ENCODE measurements at places on chromosomes 1 and 21. TPM values are rescaled to one million over a fixed set of nuclear protein-coding genes. Genes with fewer than 3 reads are reported as not detected.

The OR2M3 gene
- not detected for total RNA-seq

GRCh38 chr1:213104604-213105003 is 53.6 kb downstream of the RPS6KC1 start:
- DNase-seq, result no peak

GRCh38 chr1:117336088-117336817 is 31.0 kb upstream of the MAN1A2 start:
- no peak for DNase-seq

DNA sequence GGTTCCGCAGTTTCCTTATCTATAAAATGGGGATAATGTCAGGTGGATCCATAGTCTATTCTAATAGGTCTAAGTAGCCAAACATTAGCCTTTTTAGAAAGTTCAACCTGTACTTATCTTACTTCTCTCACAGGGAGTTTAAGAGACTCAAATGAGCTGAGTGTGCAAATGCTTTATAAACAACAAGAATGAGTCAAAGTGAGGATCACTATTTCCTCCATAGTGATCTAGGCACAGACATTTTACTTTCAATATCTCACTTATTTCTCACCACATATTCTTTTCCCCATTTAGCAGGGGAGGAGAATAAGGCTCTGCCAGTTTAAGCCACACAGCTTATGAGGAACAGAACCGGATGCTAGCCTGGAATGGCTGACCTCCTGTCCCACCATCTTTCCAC is 92.1 kb upstream of the LMO4 start:
- no peak for DNase-seq

GRCh38 chr1:186044079-186044685 is 310.0 kb downstream of the HMCN1 start:
- DNase-seq, result no peak

GRCh38 chr21:37700641-37701202 is 215.5 kb downstream of the KCNJ6 start:
- peak; percentile 91 for DNase-seq

DNA sequence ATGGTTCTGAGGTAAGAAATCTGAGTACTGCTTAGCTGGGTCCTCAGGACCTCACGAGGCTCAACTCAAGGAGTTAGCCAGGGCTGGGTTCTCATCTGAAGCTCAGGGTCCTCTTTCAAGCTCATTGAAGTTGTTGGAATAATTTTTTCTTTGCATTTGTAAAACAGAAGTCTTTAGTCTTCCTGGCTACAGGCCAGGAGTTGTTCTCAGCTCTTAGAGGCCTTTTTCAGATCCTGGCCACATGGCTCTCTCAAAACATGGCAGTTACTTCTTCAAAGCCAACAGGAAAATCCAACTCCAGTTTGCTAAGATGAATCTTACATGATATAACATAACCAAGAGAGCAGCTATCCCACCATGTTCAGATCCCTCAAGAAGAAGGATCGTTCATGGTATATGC is 92.3 kb upstream of the CHODL start:
- no peak for DNase-seq

GRCh38 chr1:55589671-55590297 is 374.6 kb upstream of the USP24 start:
- DNase-seq, result no peak

- DNase-seq, result no peak
Observed at GRCh38 chr1:194602184-194602583, 1415.8 kb upstream of the B3GALT2 start.

The FBXO2 gene
- total RNA-seq, result not detected

- no peak for DNase-seq
Observed at GRCh38 chr21:33036430-33037162, 10.9 kb downstream of the OLIG2 start.

DNA sequence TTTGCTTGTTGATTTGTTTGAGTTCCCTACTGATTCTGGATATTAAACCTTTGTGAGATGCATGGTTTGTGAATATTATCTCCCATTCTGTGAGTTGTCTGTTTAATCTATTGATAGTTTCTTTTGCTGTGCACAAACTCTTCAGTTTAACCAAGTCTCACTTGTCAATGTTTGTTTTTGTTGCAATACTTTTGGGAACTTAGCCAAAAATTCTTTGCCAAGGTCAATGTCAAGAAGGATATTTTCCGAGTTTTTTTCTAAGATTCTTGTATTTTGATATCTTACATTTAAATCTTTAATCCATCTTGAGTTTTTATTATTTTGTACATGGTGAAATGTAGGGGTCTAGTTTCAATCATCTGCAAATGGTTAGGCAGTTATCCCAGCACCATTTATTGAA is 1230.7 kb upstream of the NCAM2 start:
- DNase-seq, result no peak

- DNase-seq, result no peak
Observed at GRCh38 chr1:41806472-41807155, 112.1 kb downstream of the HIVEP3 start.

The NBPF3 gene
- total RNA-seq, result 5.3 TPM

DNA sequence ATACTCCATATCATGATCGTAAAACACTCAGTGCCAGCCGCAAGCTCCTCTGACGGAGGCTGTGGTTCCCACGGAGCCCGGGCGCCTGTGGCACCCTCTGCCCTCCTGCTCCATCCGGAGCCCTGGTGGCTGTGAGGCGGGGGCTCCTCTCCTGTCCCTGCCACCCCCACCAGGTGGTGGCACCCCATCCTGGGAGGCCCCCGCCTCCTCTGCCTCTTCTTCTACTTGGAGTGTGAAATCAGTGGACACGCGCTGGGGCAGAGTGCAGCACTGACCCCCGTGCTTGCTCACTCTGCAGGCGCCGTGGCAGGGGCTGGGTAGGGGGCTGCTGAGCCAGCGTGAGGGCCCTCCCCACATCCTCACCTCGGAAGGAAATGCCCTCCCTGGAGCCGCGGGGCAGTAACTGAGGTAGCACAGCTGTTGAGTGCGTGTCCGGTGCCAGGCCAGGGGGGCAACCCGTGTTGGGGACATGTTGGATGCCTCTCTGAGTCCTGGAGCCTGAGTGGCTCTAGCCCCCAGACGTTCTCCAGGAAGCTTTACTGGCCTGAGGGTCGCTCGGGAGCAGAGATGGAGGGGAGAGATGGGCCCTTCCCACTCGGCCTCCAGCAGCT is 58.7 kb upstream of the ABCG1 start:
- no peak for DNase-seq

DNA sequence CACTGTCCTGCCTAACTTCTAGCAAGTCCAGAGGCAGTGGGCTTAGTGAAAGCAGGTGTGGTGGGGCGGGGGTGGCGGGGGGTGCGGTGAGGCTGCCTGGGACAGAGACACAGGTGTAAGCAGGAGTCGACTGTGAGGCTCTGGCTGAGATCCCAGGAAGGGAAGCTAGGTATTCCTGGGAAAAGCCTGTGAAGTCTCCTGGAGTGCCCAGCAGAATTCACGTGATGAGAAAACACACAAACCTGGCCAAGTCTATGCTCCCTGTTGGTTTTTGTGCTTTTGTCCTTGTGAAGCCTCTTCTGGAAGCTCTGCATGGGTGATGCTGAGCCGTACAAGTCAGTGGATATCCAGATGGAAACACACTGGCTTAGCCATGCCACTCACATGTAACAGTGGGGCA is 5.3 kb downstream of the GALNT2 start:
- no peak for DNase-seq

DNA sequence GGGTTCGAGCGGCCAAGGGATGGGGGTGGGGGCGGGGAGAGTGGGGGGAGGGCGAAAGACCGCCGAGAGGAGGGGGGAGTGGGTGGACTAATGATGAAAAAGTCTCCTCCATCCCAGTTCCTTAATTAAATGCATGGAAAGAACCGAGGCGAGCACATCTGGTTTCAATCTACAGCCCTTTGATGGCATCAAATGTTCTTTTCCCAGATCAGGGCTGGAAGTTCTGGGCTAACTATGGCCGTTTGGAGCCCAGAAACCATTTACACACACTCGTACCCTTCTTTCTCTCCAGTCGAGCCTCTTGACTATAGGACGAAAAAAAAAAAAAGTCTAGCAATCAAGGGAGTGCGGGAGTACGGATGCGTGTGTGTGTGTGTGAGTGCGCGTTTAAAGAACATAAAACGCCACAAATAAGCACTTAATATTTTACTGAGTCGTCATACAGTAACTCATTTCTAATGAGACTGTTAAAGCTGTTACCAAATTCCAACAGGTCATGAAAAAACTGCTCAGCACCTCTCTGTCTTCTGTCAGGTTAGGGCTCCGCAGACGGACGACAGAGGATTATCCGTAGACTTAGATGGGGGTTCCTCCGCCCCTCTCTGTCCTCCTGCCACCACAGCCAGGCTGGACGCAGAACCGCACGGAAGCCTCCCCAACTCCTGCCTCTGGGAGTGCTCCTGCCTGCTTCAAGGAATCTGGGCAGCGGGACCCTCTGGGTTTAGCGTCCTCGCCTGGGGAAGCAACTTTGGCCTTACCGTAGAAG is 2.1 kb upstream of the PRRX1 start:
- no peak for DNase-seq

DNA sequence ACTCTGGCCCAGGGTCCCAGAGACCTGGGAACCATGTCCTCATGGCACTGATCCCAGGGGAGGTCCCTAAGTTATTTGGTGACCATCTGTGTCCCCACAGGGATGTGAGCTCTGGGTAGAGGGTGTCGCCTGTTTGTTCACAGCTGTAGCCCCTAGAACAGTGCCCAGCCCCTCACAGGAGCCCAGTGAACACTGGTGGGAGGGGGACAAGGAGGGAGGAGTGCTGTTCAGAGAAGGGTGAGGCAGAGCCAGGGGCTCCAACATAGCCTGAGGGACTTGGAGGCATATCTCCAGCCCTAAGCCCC is 450.4 kb downstream of the MATN1 start:
- no peak for DNase-seq

DNA sequence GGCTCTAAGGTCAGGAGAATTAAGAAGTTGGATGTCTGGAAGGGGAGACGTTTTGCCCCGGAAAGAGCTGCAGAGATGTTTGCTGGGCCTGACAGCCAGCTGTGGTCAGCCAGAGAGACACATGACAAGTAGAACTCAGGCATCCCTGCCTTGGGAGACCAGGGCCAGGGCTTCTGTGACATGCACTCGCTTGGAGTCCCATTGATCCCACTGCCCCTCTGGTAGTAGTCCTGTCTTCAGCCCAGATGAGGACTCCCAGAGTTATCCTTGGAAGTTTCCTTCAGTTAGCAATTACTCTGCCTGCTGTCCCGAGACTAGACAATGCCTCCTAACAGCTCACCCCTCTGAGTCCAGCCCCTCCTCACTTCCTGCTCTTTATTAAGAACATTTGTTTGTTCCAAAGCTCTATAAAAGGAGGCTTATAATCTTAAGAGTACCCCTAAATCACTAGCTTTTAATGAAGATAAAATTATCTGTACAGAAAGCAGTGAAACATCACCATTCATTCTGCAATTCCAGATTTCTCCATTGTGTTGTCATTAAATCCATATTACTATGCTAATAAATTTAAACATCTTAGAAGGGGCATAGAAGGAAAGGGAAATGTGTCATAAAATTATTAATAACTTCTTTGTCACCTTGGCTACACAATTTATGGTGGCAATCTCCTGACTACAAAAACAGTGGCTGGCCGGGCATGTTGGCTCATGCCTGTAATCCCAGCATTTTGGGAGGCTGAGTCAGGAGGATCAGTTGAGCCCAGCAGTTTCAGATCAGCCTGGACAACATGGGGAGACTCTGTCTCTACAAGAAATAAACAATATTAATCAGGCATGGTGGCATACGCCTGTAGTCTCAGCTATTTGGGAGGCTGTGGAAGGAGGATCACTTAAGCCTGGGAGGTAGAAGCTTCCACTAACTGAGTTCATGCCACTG is 94.2 kb downstream of the KCNK1 start:
- DNase-seq, result no peak

GRCh38 chr1:29303201-29304024 is 67.1 kb downstream of the PTPRU start:
- no peak for DNase-seq

GRCh38 chr1:160711602-160712311 is at the start of gene CD48:
Gene CD48 (minus strand): TSS chr1:160711822. CDS start chr1:160711763, 59 bp downstream.
- peak; percentile 75 for DNase-seq

The ZYG11A gene
- not detected for total RNA-seq

GRCh38 chr1:32406629-32407111 is 12.4 kb upstream of the BSDC1 start:
- DNase-seq, result no peak

DNA sequence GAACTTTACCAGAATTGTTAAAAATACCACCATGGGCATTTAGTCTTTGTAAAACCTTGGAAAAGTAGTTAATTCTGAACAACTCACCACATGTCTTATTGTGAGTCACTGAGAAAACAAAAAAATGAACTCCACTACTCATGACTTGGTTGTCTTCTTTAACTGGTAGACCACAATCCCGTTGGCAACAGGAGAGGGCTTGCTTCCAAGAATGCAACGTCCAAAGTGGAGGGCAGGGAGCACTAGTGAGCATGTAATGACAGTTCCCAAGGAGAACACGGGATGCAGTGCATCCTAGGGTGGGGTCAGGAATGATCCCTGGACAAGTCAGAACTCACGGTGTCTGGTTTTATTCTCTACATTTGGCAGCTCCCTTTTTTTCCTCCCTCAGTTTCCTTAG is 15.2 kb upstream of the HMCN1 start:
- DNase-seq, result no peak

The TRIM67 gene
- total RNA-seq, result not detected

GRCh38 chr1:9281071-9281827 is 11.4 kb upstream of the SPSB1 start:
- DNase-seq, result no peak

- DNase-seq, result no peak
Observed at GRCh38 chr1:44129616-44130500, 11.2 kb downstream of the KLF17 start.
